Colonic mucosa (tissue), 4 donors: ENCODE measurements at places on chromosomes 1 and 21. TPM values are rescaled to one million over a fixed set of nuclear protein-coding genes. Genes with fewer than 3 reads are reported as not detected.

- peak; percentile 83 for DNase-seq
These were observed at the start of gene GPATCH4 for GRCh38 chr1:156601122-156601830. Gene GPATCH4, minus strand, starts transcription at chr1:156601479.

GRCh38 chr1:164950541-164950986 is 391.6 kb downstream of the PBX1 start:
- DNase-seq, result no peak

GRCh38 chr1:219529116-219529515 is 83.8 kb downstream of the ZC3H11B start:
- DNase-seq, result no peak

IBA57 gene
- total RNA-seq, result 11.0 TPM

PLA2G4A gene
- total RNA-seq, result 3.1 TPM

DNA sequence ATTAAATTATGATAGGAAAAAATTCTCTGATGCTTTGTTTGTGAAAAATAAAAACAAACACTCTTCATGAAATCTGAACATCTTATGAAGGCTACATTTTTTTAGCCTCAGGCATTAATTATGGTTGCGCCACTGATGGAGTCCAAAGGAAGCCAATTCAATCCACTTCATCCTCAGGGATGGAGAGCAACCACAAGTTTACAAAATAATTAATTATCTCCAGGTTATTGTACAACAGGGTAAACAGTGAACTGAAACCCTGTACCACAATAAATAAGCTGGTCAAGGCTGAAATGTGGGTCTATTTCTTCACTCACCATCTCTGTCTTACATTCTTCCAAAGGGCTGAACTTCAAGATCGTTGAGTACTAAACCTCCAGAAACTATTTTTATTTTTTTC is 49.2 kb downstream of the MRPL39 start:
- DNase-seq, result no peak

CLEC20A gene
- not detected for total RNA-seq

DNA sequence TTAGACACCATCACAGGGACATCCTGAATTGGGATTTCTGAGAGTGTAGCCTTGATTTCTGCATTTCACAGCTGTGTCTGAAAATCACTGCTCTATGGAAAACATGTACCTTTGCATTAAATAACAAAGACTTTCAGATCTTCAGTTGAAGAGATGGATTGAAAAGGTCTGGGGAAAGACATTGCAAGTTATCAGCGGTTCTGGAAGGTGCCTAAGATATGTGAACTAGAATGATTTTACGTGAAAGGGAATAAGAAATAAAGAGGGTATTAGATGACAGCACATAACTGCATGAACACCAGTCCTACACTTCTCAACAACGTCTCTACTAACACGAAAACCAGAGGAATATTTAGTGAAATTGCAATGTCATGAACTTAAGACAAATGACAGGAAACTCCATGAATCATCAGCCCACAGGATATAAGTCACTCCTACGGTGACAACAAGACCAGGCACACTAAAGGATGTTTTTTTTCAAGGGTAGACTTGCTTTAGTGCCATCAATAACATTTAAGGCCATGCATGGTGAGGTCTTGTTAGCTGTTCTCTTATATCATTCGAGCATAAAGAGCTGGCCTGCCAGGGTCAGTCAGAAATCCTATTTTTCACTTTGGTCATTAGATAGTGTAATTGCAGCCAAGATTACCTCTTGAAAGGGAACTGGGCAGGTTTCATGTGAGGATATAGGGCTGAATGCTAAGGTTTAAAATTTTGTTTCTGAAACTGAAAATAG is 283.1 kb downstream of the GRIK1 start:
- DNase-seq, result no peak

GRCh38 chr21:41478319-41479177 is 29.4 kb downstream of the TMPRSS2 start:
- peak; percentile 69 for DNase-seq

GRCh38 chr1:201719812-201720521 is 109.0 kb upstream of the IPO9 start:
- DNase-seq, result peak; percentile 45

DNA sequence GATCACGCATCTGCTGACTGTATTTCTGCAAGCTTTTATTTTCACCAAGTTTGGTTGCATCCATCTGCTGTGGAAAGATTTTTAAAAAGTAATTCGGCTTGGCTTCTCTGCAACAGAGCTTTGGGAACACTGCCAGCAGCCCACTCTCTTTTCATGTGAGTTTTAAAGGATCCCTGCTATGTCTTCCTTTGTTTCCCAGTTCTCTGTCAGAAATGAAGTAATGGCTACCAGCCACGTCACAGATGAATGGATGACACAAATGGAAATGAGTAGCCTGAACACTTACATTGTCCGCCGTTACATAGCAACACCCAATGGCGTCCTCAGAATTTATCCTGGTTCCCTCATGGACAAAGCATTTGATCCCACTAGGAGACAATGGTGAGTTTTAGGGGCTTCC is 80.6 kb upstream of the RAVER2 start:
- DNase-seq, result no peak

- no peak for DNase-seq
These were observed 164.3 kb upstream of the ATP1B1 start for GRCh38 chr1:168942165-168942564.

GRCh38 chr1:86708920-86709319 is 4.5 kb downstream of the SH3GLB1 start:
- DNase-seq, result no peak

- no peak for DNase-seq
These were observed 34.6 kb upstream of the COX20 start for GRCh38 chr1:244800821-244801220.
